ENCODE measurements at places on chromosomes 12 and 14. TPM values are rescaled to one million over a fixed set of nuclear protein-coding genes. Genes with fewer than 3 reads are reported as not detected.

MYH6 gene
- total RNA-seq: not detected

ABCC9 gene
- total RNA-seq: 0.23 TPM

ALG10B gene
- total RNA-seq: 9.4 TPM

STYK1 gene
- 8.6 TPM for total RNA-seq

LIMA1 gene
- 45.1 TPM for total RNA-seq

SLC2A14 gene
- not detected for total RNA-seq

SCNN1A gene
- 2.9 TPM for total RNA-seq

AKAP3 gene
- 1.9 TPM for total RNA-seq

PRIMA1 gene
- not detected for total RNA-seq

RNASE2 gene
- total RNA-seq: not detected

CLEC14A gene
- total RNA-seq: not detected

ADCY4 gene
- total RNA-seq: 0.04 TPM

CFAP54 gene
- total RNA-seq: 0.77 TPM

MANSC4 gene
- total RNA-seq: 4.1 TPM

CYP27B1 gene
- total RNA-seq: 8.6 TPM
